Right lobe of liver (tissue), 6 donors: ENCODE measurements at places on chromosomes 4 and X.

DNA sequence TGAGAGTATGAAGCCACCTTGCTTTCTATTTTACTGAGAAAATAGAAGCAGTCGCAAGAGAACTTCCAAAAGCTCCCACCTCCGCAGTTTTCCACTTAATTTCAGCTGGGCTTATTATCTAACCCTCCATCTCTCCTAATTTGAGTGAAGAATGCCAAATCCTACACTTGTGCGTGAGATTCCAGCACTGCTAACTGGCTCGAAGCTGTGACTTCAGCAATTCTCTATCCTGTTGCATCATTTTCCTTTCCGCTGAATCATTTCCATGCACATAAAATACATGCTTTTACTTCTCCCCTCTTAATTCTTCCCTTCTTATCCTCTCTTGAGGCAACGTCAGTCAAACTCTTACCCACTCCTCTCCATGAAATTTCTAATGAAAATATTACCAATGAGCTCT is 189.5 kb downstream of the GASK1B start:
- no peaks in the 10 kb centered on the region for H3K4me1 ChIP-seq

- no peaks in the 10 kb centered on the region for H3K36me3 ChIP-seq
- H3K27me3 ChIP-seq = no peaks in the 10 kb centered on the region
- H3K4me3 ChIP-seq = no peak overlapping the region
- no peaks in the 10 kb centered on the region for H3K4me1 ChIP-seq
These were observed 23.2 kb downstream of the PRIMPOL start for GRCh38 chr4:184672741-184673140.

- peaks cover 12% of the 10 kb centered on the region for H3K4me1 ChIP-seq
- H3K4me3 ChIP-seq = no peak overlapping the region
- H3K36me3 ChIP-seq = no peaks in the 10 kb centered on the region
- H3K27ac ChIP-seq = no peak overlapping the region
- H3K27me3 ChIP-seq = no peaks in the 10 kb centered on the region
- no peak for DNase-seq
These were observed 1.5 kb downstream of the SNCA start for GRCh38 chr4:89835413-89835812.

DNA sequence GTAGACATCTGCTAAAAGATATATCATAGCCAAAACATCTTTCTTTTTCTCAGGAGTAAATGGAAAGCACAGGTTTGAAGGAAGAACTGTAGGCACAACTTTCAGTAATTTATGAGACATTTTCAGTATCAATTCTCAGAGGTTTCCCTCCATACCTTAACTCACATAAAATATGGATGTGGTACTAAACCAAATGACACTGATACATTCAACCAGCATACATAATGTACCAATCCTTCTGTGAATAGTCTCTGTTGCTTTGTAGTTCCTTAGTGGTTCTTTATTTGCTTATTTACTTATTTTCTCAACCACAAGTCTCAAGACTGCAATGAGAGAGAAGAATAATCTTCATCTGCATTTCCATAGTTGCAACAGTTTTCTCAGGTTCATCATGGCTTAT is 96.1 kb downstream of the ARHGAP24 start:
- no peaks in the 10 kb centered on the region for H3K27me3 ChIP-seq
- H3K36me3 ChIP-seq = no peaks in the 10 kb centered on the region
- no peak overlapping the region for H3K4me3 ChIP-seq
- no peaks in the 10 kb centered on the region for H3K4me1 ChIP-seq
- DNase-seq = no peak
- H3K27ac ChIP-seq = no peak overlapping the region

DNA sequence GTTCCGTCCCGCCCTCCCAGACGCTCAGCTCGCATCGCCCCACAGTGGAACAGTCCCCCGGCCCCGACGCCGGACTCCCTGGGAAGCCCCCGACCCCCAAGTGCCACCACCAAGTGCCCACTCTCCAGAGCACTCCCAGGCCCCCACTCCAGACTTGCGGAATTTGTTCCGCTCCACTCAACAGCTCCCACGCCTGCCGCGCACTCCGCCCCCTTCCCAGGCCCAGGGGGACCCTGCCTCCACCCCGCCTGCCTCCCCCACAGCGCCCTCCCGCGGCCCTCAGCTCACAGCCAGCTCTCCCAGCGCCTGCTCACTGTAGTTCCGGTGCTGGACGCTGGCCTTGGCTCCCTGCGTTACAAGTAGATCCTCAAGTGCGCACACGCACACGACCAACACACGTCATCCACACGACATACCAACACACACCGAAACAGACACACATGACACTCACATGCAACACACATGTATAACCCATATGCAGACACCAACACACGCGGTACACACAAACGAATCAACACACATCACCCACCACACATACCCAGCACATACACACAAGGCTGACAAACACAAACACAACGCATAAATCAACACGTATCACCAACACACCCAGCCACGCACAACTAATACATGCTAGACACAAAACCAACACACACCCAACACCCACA is 8.0 kb downstream of the MSX1 start:
- H3K36me3 ChIP-seq = no peaks in the 10 kb centered on the region
- no peak overlapping the region for H3K4me3 ChIP-seq
- H3K27ac ChIP-seq = no peak overlapping the region
- H3K4me1 ChIP-seq = no peaks in the 10 kb centered on the region
- H3K27me3 ChIP-seq = peaks cover 4% of the 10 kb centered on the region
- DNase-seq = no peak
